ENCODE measurements at places on chromosomes 2 and 18. TPM values are rescaled to one million over a fixed set of nuclear protein-coding genes. Genes with fewer than 3 reads are reported as not detected.

DNA sequence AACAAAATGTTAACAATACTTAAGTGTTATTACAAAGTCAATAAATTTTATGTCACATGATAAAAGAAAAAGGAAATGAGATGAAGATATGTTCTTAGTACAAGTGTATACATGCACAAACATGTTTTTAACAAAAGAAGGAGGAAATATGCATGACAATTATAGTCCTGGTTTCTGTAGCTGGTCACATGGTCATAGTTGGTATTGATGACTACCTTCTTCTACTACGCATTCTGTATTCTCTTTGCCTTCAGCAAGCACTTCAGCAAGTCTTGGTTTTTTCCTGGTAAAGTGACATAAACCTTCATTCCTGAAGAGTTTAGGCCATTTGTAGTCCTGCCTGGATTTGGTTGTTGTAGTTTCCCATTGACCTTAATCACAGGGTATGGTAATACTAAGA is 121.3 kb upstream of the SYT4 start:
- DNase-seq: no peak

KCNE4 gene
- total RNA-seq: not detected

GRCh38 chr2:143333168-143333791 is 204.1 kb downstream of the ARHGAP15 start:
- no peak for DNase-seq

DNA sequence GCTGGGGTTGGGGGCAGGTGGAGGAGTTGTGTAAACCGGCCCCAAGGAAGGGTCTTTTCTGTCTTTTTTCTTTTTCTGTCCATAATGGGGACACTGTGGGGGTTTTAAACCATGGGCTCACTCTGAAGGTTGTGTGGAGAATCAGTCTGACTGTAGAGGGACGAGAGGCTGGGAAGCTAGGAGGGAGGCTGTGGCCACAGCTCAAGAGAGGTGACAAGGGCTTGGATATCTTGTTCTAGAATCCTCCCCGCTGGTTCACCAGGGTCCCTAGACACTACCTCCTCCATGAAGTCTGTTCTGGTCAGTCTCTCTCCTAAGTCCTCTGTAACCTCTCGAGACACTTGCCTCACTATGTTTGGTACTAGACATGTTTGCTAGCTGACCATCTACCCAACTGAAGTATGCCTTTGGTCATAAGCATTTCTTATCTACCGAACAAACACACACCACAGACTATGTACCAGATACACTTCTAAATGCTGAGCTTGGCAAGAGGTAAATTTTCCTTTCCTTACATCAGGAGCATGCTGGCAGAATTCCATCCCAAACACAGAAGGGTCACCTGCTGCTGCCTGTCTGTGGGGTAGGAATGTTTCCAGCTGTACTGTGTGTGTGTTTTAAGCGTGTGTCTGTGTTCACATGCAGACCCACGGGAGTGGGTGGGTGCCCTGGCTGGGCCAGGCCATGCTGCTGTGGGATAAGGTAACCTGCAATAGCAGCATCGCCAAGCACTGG is 69.6 kb upstream of the MGAT4A start:
- no peak for DNase-seq

GRCh38 chr2:8506746-8507145 is 175.1 kb upstream of the ID2 start:
- DNase-seq: no peak

RAB27B gene
- total RNA-seq: not detected

TSN gene
- 47.8 TPM for total RNA-seq

GAL3ST2 gene
- 0.42 TPM for total RNA-seq

- DNase-seq: no peak
Measured at GRCh38 chr2:205637779-205638503, 44.4 kb upstream of the NRP2 start.

SEH1L gene
- total RNA-seq: 46.4 TPM

DNA sequence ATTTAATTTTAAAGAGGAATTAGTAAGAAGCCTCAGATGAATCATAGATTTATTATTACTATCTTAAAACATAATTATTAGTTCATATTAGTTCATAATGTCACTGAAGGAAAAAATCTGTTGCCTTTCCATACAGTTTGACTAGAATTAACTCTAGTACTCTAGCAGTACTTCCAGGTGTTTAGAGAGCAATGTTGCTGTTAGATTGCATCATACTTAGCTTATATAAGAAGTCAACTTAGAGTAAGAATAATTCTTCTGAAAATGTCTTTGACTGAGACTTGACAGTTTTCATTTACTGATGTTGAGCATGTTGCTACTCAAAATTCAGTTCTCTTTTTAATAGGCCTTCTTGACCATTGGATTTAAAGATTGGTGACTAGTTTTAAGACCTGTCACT is 4.7 kb downstream of the RAB3GAP1 start:
- DNase-seq: no peak

SLC4A5 gene
- total RNA-seq: 8.2 TPM

DNA sequence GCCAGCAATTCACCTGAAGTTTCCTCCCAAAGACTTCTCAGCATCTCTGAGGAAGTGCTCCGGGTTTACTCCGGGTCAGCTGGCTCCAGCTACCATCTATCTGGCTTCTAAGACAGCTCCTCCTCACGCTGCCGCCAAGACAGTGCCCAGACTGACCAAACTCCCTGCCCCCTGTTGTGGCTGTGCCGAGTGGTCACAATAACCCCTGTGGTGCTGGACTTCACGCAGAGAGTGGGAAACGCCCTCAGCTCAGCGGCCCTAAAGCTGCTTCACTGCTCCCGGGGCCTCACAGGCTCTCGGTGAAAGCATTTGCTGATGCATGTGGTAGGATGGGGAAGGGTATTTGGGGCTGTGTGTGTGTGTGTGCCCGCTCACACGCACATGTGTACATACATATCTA is 154.8 kb upstream of the ZNF236 start:
- DNase-seq: no peak

DNA sequence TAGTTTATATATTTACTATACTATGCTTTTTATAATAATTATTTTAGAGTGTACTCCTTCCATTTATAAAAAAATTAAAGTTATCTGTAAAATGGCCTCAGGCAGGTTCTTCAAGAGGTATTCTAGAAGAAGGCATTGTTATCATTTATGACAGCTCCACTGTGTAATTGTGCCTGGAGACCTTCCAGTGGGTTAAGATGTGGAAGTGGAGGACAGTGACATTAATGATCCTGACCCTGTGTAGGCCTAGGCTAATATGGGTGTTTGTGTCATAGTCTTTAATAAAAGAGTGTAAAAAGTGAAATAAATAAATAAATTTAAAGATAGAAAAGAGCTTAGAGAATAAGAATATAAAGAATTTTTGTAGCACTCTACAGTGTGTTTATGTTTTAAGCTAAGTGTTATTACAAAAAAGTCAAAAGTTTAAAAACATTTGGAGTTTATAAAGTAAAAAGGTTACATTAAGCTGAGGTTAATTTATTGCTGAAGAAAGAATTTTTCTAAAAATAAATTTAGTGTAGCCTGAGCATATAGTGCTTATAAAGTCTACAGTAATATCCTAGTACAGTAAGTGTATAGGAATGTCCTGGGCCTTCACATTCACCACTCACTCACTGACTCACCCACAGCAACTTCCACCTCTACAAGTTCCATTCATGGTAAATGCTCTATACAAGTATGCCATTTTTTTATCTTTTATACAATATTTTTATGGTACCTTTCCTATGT is 190.0 kb upstream of the SESTD1 start:
- no peak for DNase-seq

- no peak for DNase-seq
Measured at GRCh38 chr18:46916551-46917107, 678 bp downstream of the PIAS2 start.

DNA sequence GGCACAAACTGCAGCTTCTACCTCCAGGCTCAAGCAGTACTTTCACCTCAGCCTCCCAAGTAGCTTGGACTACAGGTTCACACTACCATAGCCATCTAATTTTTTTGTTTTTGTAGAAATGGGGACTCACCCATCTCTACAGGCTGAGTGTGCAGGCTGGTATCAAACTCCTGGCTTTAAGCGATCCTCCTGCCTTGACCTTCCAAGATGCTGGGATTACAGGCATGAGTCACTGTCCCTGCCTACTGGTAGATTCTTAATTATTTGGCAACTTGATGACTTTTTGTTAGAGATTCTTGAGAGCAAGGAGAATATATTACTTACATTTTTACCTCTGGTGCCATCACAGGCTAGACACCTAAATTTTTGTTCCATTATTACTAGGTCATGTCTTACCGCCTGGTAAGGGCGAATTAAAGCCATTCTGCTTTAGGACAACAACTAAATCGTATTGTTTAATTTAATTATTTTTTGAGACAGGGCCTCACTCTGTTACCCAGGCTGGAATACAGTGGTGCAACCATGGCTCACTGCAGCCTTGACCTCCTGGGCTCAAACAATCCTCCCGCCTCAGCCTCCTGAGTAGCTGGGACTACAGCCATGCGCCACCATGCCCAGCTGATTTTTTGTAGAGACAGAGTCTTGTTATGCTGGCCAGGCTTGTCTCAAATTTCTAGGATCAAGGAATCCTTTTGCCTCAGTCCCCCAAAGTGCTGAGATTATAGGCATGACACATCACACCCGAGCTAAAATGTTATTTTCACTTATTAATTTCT is 15.7 kb downstream of the DYNC1I2 start:
- no peak for DNase-seq

GRCh38 chr2:104769096-104769495 is 84.8 kb upstream of the POU3F3 start:
- DNase-seq: no peak

GRCh38 chr2:44946372-44947027 is 5.0 kb downstream of the SIX3 start:
- no peak for DNase-seq

- DNase-seq: no peak
Measured at GRCh38 chr2:212912445-212913103, 238.8 kb downstream of the IKZF2 start.

GRCh38 chr2:191428141-191428540 is 182.9 kb downstream of the MYO1B start:
- no peak for DNase-seq

NR4A2 gene
- 2.2 TPM for total RNA-seq

GRCh38 chr2:98833172-98833916 is 102.4 kb upstream of the MGAT4A start:
- no peak for DNase-seq

TFPI gene
- 0.59 TPM for total RNA-seq

- DNase-seq: no peak
Measured at GRCh38 chr2:95031726-95032116, 6.2 kb downstream of the MAL start.

DNA sequence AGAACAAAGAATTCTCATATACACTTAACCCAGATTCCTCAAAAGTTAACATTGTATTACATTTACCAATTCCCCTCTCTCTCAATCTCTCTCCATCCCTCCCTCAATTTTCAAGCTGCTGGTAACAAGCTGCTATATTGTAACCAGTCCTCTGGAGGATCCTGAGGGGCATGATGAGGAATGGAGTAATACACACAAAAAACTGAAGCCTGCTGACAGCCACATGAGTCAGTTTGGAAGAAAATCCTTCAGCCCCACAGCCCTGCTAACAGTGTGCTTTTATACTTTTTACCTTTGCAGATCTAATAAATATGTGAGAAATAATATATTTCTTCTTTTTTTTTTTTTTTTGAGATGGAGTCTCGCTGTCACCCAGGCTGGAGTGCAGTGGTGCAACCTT is 165.7 kb upstream of the RAB12 start:
- DNase-seq: no peak

Measured in glutamatergic neuron (in vitro differentiated cells).